ENCODE measurements at places on chromosomes 12 and 14. TPM values are rescaled to one million over a fixed set of nuclear protein-coding genes. Genes with fewer than 3 reads are reported as not detected.

The NOVA1 gene
- 36.4 TPM for total RNA-seq

The SERPINA6 gene
- not detected for total RNA-seq

The APOLD1 gene
- 5.1 TPM for total RNA-seq

The ITGB7 gene
- total RNA-seq, result 1.1 TPM

The SMOC1 gene
- total RNA-seq, result 25.2 TPM

The TAS2R46 gene
- 2.2 TPM for total RNA-seq

The TAS2R9 gene
- not detected for total RNA-seq

The KRT73 gene
- total RNA-seq, result not detected

The RASSF3 gene
- total RNA-seq, result 3.3 TPM

The KERA gene
- total RNA-seq, result not detected

The ZC3H14 gene
- 84.3 TPM for total RNA-seq

The BCAT1 gene
- total RNA-seq, result 213 TPM

The STAT6 gene
- total RNA-seq, result 172 TPM

The NFATC4 gene
- 54.0 TPM for total RNA-seq

The TMEM119 gene
- total RNA-seq, result 143 TPM

The ASCL1 gene
- not detected for total RNA-seq

The ARMH4 gene
- 1.4 TPM for total RNA-seq

The SLC15A4 gene
- total RNA-seq, result 36.0 TPM

The SYNE3 gene
- total RNA-seq, result 58.1 TPM

The NFE2 gene
- not detected for total RNA-seq

The PLEKHG7 gene
- not detected for total RNA-seq

The IFNG-AS1 gene
- total RNA-seq, result not detected

The CYP46A1 gene
- 0.37 TPM for total RNA-seq

The NYNRIN gene
- 4.8 TPM for total RNA-seq

The PLCZ1 gene
- not detected for total RNA-seq
